ENCODE measurements at places on chromosomes 11 and 22.

DNA sequence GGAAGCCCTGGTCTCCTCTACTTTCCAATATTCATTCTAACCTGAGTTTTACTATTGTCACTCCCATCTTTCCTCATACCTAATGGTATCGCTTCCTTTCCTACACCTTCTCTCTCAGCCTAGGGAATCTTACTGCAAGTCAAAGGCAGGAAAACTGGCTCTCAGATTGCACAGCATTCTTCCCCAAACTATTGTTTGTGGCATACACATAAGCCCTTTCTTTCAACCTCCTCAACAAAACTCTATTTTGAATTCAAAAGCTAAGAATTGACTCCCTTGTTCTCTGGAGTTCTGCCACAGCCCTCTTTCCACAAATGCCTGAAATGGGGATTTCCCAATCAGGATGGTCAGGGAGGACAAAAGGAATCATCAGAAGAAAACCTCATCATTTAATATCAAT is 181.5 kb downstream of the FAM76B start:
- DNase-seq: no peak

- no peak for DNase-seq
Measured at GRCh38 chr11:28529046-28529445, 420.9 kb downstream of the METTL15 start.

DNA sequence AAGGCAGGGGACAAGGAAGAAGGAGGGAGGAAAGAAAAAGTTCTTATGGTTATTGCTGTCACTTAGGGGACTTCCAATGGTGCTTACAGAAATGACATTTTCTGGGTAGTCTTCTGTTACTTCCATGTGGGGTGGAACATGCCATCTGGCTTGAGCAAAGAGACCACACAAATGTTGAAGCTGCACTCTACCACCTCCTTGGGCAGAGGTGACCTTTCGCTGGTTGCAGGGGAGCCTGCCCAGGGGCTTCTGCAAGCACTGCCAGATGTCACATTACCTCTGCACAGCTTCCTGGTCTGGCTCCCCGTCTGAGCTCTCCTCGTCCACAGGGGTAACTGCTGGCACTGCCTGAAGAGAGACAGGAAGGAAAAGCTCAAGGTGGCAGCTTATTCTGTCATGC is 32.6 kb upstream of the APOA1 start:
- DNase-seq: no peak

DNA sequence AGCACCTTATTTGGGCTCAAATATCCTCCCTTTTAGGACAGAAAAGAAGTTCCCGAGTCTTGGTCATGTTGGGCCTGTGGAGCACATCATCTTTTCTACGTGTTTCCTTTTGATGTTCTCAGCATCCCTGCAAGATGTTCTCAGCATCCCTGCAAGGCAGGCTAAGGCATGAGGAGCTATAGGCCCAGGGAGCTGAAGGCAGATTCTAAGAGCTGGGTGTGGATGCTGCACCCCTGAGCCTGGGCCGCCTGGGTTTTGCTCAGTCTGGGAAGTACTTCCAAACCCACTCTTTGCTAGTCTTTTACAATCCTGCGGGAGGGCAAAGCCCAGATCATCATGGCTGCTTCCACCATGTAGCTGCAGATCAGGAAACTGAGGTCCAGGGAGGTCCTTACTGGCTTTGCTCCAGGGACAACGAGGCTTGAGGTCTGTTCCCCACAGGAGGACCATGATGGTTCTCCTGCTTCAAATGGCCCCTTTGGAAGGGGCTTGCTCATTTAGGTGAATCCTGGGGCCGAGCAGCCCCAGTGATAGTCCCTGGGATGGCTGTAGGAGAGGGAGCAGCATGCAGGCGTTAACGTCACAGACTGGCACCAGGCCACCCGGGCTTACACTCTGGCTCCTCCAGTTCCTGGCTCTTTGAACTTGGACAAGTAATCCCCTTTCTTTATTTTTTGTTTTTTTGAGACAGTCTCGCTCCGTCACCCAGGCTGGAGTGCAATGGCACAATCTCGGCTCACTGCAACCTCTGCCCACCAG is 10.6 kb downstream of the LRRC75B start:
- no peak for DNase-seq

- peak; percentile 49 for DNase-seq
Measured at GRCh38 chr11:12402025-12402424, 24.7 kb downstream of the PARVA start.

GRCh38 chr11:34623463-34623862 is 2.6 kb downstream of the EHF start:
- no peak for DNase-seq

- no peak for DNase-seq
Measured at GRCh38 chr11:76551400-76551799, 106.6 kb downstream of the EMSY start.

DNA sequence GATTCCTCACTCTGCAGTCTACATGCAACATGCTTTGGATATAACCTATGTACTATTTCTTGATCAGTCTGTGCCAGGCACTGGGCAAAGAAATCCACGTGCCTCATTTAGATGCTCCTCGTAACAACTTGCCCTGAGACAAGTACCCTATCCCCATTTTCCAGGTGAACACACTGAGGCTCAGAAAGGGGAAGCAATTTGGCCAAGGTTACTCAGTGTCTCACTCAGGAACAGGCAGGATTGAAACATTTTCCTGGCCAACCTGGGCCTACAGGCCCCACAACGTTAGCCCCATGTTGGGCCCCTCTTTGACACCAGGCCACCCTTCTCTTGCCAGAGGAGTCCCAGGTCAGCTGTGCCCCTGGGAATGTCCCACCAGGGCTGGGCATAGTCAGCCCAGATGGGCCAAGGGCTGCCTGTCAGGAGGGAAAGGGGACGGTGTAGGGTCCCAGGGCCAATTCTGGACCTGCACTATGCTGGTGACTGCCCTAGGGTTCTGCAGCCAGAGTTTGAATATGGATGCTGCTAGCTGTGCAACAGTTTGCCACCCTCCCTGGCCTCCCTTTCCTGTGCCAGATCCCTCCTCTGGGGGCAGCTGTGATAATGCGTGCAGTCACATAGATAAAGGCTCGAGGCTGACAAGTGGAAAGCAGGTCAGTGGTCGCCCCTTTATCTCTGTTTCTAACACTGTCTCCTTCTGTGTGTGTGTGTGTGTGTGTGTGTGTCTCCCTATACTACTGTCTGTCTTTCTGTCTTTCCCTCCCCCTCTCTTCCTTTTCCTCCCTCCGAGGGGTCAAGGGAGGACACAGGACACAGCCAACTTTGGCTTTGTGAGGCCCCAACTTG is 10.4 kb upstream of the EMID1 start:
- DNase-seq: no peak

- no peak for DNase-seq
Measured at GRCh38 chr11:85946221-85946620, 91.0 kb downstream of the CCDC83 start.

- DNase-seq: no peak
Measured at GRCh38 chr22:42813501-42813900, 43.6 kb downstream of the ARFGAP3 start.

- DNase-seq: no peak
Measured at GRCh38 chr11:114775875-114776621, 97.7 kb downstream of the NXPE2 start.

- no peak for DNase-seq
Measured at GRCh38 chr11:103806130-103806895, 230.1 kb upstream of the DDI1 start.

GRCh38 chr11:91859666-91860065 is 365.0 kb upstream of the FAT3 start:
- DNase-seq: no peak

DNA sequence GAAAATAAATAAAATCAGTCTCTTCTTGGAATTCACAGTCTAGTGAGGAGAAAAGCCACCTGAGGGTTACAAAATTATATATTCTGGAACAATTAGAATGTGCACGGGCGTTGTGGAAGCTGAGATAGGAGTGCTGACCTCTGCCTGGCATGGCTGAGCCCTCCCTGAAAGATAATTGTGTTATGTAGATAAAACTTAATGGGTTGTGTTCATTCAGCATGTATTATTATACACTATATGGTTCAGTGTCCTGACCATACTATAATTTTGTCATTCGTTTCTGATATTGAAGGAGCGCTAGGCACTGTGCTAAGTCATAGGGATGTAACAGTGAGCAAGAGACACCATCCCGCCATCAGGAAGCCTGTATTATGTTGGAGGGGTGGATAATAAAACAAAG is 3.7 kb downstream of the ACAT1 start:
- no peak for DNase-seq

Data from NCI-H146 (cell line).